ENCODE measurements at places on chromosomes 12 and 14.

GRCh38 chr14:32932302-32932913 lies 6.3 kb upstream of the NPAS3 start:
- no peak for DNase-seq

DNA sequence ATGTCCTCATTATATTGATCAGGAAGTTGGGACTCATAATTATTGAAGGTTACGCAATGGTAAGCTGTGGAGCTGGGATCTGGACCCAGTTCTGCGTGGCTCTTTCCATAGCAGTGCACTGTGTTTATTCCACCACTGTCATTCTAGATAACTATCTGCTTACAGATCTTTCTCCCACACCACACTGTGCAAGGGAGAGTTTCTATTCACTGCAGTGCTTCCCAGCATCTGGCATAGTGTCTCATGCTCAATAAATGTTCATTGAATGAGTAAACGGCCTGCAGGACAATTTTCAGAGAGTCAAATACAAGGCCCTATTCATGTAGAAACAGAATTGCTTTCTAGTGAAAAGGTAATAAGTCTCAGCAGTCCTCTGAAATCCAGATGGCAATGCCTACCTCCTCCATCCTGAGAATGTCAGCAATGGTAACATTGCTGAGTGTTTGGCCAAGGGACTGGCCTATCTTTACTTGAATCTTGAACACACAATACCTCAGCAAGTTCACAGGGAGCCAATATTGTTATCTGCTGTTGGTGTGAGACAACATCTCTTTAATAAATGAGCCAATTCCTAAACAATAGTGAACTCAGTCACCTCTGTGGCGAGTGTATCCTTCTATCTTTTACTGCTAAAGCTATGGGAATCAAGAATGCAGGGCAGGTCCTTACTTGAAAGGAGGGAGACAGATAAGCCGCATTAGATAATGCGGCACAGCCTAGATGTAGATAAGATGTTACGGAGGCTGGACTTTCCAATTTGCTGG lies 332.4 kb upstream of the PRICKLE1 start:
- no peak for DNase-seq

DNA sequence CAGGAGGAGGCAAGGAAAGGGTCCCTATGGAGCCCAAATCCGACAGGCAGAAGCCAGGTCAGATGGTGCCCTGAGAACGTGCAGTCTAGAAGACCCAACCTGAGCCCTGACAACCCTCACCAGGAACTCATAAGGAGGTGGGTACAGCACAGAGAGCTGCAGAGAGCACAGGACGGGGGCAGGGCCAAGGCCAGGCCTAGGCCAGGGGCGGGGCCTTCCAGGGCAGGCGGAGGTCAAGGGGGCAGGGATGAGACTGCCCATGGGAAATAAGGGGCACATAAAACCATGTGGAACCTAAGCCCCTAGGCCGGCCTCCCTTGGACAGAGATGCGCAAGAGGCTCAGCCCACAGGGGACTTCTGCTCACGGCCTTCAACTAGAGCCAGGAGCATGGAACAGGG lies 45.1 kb downstream of the SSH1 start:
- no peak for DNase-seq

GRCh38 chr12:76990716-76991115 lies 74.7 kb downstream of the E2F7 start:
- DNase-seq, result no peak

GRCh38 chr14:99156090-99156425 lies 115.9 kb downstream of the BCL11B start:
- no peak for DNase-seq

DNA sequence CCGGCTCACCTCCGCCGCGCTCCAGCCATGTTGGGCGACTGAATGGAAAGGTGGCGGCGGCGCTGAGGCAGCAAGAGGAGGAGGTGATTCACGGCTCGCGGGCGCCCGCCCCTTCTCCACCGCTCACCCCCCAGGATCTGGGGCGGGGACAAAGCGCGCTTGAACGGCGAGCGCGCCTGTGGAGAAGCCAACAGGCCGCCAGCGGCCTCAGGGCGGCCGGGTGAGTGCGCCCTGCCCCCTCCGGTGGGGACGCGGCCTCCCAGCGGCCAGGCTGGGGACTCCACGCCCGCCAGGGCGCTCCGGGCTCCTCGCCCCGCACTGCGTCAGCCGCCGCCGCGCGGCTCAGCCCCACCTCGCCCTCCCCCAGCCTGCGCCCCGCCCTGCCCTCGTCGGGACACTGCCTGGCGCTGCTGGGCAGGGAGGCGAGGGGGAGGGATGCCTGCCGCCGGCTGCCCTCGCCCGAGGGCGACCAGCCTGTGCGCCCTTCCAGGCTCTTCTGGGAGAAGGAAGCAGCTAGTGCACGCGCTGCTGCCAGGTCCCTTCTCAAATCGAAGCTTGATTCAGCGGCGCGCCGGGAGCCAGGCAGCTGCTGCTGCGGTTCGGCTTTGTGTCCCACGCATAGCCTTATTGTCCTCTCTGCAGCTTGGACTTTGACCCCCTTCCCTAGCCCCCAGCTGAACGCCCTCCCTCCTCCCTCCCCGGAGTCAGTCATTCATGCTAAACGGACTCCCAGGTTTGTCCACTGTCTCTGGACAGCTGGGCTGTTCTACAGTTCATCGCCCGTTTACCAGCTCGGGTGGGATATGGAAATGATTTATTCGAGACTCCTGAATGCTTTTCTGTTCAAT lies at the start of gene KIF21A:
Gene KIF21A, minus strand, starts transcription at position 40 of the 848 bp plus-strand sequence. CDS start 150 bp downstream, outside the sequence.
- no peak for DNase-seq

DNA sequence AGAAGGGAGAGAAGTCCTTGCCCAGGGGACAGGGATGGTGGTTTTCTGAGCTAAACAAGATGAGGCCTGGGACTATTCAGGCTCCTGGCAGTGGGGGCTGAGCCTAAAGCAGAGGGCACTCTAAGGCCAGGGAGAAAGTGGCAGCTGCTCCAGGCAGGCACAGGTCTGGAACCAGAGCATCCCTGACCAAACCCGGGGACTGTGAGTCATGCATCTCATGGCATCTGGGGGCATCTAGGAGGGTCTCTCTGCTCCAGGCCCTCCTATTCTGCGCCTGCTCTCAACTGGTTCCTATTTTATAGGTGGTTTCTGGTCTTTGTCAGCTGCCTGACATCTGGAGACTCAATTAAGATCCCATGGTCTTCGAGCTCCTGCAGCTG lies 11.6 kb downstream of the KRT7 start:
- DNase-seq, result no peak

GRCh38 chr12:119940897-119941296 lies 48.1 kb upstream of the BICDL1 start:
- DNase-seq, result no peak

GRCh38 chr12:118866346-118866745 lies 115.0 kb upstream of the SRRM4 start:
- DNase-seq, result no peak

DNA sequence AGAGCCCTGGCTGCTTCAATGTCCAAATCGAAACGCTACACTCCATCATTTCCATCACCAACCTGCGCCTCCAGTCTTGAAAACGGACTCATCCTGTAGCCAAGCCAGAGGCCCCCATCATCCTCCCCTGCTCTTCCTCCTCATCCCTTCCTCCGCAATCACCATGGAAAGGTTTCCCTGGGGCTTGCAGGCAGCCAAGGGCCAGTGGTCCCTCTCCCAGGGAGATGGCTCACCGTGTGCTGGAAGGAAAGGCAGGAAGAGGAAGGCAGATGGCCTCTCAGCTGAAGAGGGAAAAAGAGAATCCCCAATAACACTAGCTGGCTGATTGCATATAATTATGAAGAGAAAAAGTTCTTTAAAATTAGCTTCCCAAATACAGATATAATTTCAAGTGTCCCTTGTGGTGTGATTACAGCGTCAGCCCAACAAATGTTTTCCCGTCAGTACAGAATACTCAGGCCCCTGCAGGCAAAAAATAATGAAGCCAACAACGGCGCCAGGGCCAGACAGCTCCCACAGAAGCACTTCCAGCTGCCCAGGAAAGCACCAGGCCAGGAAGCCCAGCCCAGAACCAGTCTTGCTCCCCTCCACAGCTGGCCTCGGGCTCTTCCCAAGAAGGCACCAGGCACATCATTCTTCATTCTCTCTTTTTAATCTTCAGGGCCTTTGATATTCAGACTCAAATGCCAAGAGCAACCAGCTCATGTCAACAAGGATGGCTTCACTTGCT lies 24.7 kb downstream of the ITPK1 start:
- DNase-seq, result no peak

- DNase-seq, result no peak
These were observed 11.4 kb downstream of the FBRSL1 start for GRCh38 chr12:132501204-132501940.

DNA sequence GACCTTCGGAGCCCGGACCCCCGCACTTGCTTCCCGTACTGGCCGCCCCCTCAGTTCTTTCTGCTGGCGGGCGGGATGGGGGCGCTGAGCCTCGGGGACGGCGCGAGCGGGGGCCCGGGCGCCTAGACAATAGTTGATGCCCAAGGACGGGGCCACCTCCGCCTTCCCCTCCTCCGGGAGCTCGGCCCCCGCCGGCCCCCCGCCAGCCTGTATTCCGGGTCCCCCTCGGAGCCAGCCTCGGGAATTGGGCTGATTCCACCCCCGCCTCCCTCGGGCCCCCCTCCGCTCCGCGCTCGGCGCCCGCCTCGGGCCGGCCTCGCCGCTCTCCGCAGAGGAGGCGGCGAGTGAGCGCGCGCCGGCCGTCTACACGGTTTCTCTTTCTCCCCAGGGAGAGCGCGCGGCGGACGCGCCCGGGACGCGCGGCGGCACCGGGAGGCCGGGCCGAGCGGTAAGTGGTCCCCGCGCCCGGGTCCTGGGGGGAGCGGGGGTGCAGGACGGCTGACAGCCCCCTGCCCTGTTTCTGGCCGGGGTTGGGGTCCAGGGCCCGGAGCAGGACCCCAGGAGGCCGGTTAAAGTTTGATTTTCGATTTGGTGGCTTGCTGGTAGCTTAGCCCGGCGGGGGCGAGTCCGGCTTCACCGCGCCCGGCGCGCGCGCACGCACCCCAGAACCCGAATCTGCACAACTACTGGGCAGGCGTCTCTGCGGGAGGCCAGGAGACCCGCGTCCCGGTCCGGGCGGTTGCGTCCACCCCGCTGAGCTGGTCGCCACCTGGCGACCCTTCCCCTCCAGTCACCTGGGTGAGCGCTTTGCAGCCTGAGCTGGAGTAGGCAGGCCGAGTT lies 413.7 kb downstream of the PCNX1 start:
- DNase-seq, result no peak

DNA sequence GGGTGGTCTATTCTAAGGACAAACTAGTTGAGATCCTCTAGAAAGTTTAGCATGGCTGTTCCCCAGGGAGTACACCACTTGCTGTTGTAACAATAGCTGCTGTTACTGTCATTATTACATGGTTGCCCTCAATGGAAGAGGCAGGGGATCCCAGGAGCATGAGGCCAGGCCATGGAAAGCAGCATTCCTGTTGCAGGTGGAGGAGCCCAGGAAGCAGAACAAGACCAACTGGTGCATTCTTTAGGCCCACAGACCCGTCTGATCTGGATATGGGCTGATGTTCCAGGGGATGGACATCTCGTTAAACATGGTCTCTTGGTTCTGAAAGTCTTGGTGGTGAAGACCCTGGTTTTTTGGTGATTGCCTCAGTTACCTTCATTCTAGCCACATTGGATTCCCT lies 109.2 kb upstream of the WSCD2 start:
- no peak for DNase-seq

DNA sequence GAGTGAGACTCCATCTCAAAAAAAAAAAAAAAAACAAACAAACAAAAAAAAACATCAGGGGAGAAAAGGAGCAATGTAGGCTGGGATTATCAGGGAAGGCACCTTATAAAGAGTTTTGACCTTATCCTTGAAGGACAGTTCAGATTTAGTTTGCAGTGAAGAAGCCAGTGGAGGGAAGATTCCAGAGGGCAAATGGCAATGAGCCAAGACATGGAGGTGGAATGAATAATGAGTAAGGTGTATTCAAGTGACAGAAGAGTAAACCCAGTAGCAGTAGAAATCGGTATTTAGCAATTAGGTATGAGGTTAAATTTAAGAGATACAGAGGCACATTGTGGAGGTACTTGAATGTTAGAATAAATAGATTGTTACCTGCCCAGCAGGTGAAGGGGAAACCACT lies 2.2 kb upstream of the DUSP16 start:
- no peak for DNase-seq

DNA sequence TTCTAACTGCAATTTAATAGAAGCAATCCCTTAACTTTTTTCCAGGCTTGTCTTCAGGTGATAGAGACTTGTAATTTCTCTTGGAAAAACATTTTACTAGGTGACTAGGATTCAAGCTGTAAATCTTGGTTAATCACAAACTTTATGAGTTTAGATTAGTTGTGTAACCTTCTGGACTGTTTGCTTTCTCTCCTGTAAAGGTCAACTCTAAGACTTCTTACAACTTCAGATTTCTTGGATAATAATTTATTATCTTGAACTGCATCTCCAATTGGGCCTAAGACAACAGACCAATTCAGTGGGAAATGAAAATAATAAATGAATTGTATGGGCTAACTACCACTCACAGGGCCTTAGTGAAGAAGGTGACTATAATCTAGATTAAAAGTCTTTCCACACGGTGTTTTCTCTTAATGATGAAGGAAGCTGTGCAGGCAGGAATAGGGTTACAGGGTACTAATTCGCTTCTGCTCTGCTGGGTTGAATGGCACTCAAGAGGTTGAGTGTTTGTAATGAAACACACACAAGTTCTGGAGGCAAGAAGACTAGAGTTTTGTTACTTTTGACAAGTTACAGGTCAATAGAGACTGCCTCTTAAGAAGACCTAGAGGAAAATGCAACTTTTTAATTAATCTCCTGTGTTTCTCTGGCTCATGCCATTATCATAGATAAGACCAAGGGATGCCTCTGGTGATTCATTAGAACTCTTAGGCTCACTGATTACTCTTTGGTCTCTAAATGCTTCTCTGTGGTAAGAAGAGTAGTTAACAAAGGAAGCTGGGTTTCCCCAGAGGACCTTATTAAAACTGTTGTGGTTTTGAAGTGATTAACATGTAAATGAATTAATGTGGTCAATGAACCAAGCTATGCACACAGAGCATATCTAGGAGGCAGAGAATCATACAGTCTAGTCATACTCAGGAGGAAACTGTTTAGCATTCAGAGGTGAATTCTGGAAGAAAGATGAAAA lies 30.0 kb upstream of the OR4E1 start:
- DNase-seq, result no peak

- peak; percentile 32 for DNase-seq
These were observed 24.3 kb upstream of the PARP11 start for GRCh38 chr12:3897371-3897971.

DNA sequence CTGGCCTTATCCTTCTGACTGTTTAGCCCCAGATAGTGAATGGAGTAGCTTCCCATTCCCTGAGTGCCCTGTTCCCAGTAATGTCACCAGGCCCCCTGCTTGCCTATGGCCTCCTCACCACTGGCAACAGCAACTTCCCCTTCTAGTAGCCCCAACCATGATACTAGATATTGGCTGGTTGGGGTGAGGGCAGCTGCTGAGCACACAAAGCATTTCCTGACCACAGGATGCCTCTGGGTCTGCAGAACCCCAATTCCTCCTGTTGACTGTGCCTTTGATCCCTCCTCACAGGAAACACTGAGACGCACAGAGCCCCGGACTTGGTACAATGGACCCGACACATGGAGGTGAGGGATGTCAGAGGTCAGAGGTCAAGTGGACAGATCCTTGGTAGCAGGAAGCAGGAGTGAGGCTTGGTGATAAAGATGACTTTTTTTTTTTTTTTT lies 597 bp downstream of the SOAT2 start:
- DNase-seq, result peak; percentile 89

- no peak for DNase-seq
These were observed 19.5 kb upstream of the SPIC start for GRCh38 chr12:101455685-101456084.
